Amniotic stem cell (primary cell): ENCODE measurements at places on chromosomes 5 and 9.
A peak's percentile ranks its signal among the peaks of the same experiment; 100 is the strongest.

GRCh38 chr9:134403292-134403681 lies 77.0 kb downstream of the RXRA start:
- DNase-seq, result no peak

- DNase-seq, result peak; percentile 80
Observed at GRCh38 chr9:752201-752600, 89.3 kb upstream of the DMRT1 start.

- DNase-seq, result no peak
Observed at GRCh38 chr9:92414566-92414965, 9.7 kb downstream of the OMD start.

GRCh38 chr9:15867988-15868387 lies 315.1 kb downstream of the CCDC171 start:
- no peak for DNase-seq

DNA sequence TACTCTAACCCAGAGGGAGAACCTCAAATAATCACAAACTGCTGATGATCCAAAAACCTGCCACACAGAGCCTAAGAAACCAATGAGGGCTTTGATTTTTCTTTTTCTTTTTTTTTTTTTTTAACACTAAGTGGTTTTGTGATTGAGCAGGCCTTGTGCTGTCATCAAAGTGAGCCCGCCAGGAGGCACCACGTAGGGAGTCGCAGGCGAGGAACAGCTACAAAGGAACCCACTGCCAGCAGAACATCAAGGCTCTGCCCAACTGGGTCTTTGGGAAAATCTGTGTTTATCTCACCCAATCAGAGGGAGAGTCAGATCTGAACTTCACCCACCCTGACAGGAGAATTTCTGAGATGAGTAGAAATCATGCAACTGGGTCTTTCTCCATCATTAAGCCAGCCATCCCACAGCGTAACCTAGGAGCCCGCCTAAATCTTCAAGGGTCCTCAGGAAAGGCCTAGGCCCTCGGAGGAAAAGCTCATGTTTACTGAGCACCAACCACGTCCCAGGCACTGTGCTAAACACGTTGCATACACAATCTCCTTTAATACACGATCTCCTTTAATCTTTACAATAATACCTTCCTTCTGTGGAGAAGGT lies 126.9 kb upstream of the FSTL4 start:
- no peak for DNase-seq

- no peak for DNase-seq
Observed at GRCh38 chr5:132641841-132642240, 16.1 kb upstream of the IL13 start.

DNA sequence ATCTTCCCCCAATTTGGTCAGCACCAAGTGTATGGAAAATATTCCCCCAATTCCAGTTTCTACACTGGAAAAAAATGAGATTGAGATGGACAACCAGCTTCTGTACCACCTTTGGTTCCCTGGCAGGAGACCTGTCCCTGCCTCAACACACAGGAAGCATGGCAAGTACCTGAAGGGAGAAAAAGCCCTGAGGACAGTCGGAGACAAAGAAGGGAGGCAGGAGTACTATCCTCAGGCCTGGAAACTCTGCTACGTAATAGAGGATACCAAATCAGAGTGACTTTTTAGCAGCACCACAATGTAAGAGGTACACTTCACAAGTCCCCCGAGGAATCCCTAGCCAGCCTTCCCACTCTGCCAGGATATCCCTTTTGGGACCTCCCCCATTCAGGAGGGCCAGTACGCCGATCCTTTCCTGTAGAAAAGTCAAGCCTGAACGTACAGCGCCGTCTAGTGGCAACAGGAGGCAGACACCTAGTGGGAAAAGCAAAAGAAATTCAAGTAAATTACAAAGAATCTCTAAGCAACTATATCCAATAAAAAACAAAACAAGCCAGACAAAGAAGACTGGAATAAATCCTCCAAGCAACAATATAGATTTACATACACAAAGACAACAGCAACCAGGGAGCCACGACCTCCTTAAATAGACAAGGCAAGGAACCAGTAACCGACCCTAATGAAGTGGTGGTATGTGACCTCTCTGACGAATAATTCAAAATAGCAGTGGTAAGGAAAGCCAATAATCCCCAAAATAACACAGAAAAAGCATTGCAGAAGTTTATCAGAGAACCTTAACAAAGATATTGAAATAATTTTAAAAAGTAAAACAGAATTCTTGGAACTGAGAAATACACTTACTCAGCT lies 63.3 kb upstream of the SLCO6A1 start:
- no peak for DNase-seq

- DNase-seq, result no peak
Observed at GRCh38 chr5:81234801-81235200, 1.7 kb downstream of the CKMT2 start.

GRCh38 chr5:82605441-82605973 lies 327.4 kb upstream of the RPS23 start:
- DNase-seq, result no peak

- DNase-seq, result no peak
Observed at GRCh38 chr5:66860199-66860975, 264.2 kb downstream of the MAST4 start.

DNA sequence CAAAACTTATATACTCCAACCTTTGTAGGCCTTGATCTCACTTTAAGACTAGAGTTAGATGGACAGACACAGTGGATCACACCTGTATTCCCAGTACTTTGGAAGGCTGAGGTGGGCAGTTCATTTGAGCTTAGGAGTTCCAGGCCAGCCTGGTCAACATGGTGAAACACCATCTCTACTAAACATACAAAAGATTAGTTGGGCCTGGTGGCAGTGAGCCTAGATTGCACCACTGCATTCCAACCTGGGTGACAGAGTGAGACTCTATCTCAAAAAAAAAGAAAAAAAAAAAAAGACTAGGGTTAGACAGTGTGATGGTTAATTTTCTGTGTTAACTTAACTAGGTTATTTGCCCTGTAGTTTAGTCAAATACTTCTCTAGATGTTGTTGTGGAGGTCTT lies 74.1 kb downstream of the CFAP95 start:
- no peak for DNase-seq

DNA sequence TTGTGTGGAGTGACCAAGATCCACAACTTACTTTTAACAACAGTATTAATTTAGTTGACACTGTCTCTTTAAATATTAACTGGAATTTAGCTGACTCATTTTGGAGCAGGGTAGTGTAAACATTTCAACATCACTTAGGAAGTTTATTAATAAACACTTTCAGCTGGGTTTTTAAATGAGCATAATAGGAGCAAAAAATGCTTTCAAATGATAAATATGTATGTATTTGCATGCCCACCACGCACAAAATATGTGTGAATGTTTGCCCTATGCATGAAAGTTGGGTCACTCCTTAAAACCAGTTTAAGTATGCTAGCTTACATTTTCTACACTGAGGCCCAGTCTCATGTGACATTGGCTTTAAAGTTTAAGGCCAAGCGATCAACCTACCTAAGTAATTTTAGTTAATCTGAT lies 2.9 kb downstream of the ZFAND5 start:
- DNase-seq, result no peak

DNA sequence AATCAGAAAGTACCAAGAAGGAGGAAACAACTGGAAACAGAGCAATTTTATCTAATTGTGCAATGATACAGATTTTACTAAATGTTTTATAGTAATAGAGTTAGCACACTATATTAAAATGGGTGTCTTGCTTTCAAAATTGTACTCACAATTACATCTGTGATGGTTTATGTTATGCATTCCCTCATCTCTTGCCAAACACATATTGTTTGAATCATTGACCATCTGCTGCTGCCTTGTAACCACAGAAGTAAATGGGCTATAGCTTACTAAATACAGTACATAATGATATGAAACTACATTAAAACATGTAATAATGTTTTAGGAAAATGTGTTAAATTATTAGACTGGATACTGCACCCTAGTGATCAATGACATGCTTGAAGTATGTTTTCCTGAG lies 158.1 kb downstream of the SLC25A46 start:
- no peak for DNase-seq

GRCh38 chr5:179357031-179357430 lies 11.8 kb upstream of the ADAMTS2 start:
- DNase-seq, result no peak

- DNase-seq, result no peak
Observed at GRCh38 chr9:127014910-127015540, 100.4 kb downstream of the RALGPS1 start.

GRCh38 chr5:56527174-56527573 lies 288.2 kb upstream of the MAP3K1 start:
- no peak for DNase-seq

- DNase-seq, result no peak
Observed at GRCh38 chr5:6674886-6675285, 38.3 kb upstream of the TENT4A start.

DNA sequence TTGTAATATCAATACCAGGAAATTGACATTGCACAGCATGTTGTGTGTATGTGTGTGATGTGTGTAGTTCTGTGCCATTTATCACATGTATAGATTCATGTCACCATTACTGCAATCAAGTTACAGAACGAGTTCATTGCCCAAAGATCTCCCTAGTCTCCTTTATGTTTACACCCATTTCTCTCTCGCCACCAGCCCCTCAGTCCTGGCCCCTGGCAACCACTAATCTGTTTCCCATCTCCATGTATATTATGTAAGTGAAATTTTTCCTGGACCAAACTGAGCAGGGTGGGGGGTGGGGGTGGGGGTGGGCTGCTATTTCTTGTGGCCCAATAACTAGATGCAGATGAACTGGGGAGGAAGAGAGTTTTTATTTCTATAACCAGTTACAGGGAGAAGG lies 11.5 kb upstream of the S1PR3 start:
- no peak for DNase-seq

DNA sequence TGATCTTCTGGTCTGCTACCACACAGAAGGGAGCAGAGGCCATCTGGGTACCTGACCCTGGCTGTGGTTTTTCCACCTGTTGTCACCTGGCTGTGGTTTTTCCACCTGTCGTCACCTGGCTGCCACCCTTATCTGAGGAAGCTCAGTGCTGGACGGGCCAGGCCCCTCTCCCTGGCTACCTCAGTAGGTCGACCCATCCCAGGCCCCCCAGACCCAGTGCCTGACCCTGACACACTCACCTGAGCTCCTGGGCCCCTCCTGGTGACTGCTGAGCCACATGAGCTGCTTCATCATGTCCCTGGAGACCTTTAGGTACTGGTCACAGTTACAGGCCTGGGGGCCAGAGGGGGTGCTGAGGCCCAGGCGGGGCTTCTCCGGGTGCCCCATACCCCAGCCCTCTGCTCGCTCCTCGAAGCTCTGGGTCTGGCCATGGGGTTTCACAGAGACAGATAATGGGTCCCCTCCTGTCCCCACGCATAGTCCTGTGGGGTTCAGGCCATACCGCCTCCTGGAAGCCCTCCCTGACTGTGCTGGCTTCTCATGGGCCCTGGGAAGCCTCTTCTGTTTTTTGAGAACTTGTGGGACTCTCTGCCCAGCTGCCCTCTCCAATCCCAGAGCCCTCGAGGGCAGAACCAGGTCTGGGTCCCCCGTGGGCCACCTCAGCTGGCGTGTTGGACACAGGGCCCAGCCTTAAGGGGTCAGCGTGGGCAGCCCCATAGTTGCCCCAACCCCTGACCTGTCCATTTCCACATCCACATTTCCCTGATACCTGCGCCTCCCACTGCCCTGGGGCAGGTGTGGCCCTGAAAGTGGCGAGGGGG lies 7.5 kb upstream of the NRARP start:
- no peak for DNase-seq

DNA sequence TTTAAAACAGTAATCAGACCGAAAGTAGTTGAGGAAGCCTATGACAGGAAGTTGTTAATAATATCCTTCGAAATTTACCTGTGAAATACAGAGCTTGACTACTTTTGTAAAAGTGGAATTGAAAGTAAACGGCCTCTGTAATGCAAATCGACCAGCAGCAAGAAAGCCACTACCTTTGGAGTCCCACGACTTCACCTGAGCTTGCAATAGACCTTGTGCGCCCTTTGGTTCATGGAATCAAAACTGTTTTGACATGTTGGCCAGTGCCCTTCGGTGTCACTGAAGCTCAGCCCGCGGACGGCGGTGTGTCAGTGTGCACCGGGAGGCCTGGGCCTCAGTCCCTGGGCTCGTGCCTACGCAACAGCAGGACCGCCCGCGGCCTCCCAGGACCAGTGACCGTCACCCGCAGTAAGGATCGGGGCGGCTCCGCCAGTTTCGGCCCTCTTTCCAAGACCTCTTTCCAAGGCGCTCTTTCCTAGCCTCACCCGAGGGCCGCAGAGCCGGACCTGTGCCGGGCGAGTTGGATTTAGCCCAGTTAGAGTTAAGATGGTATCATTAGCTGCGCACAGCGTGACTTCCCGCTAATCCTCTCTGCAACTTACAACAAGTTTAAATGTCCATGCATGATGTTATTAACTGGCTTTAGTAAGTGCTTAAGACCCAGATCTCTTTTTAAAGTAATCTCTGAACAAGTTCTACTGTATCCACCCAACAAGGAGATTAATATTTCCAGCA lies 223.3 kb downstream of the MEF2C start:
- no peak for DNase-seq

DNA sequence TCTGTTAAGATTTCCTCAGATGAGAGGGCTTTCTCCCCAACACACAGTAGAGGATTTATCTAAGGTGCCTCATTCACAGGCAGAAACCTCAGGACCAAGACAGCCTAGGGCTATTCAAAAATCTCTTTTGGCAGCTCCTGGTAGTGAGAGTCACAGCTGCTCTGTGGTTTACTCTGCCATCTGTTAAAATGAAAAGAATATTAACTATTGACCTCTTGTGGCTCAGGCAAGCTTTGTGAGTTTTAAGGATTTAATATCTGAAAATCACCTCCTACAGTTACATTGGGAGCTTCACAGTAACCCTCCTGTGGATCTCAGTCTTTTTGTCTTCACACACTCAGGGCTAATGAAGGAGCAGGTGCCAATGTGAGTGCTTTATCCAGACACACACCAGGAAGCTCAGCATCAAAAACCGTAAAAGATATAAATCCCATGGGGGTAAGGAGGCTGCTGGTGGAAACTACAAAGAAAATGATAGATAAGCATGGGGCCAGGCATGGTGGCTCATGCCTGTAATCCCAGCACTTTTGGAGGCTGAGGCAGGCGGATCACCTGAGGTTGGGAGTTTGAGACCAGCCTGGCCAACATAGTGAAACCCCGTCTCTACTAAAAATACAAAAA lies 29.7 kb downstream of the PPP1R2B start:
- no peak for DNase-seq

DNA sequence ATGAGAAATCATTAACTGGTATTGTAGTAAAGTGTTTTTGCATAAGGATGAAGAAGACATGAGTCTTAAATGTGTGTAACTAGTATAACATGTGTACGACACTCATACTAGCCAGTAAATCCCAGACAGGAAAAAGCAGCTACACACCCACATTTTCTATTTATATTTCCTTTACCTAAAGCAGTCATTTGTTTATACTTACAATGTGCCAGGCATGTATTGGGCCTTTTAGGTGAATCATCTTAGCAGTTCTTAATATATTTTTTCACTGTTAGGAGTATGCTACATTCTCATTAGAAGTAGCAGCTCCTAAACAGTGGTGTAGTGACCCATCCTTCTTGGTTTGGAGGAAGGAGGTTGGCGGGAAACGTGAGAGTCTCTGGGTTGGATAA lies 55.8 kb upstream of the TMC1 start:
- no peak for DNase-seq

- no peak for DNase-seq
Observed at GRCh38 chr5:152632360-152632759, 227.3 kb upstream of the NMUR2 start.

GRCh38 chr5:77874691-77875090 lies 98.6 kb upstream of the TBCA start:
- DNase-seq, result no peak

- peak; percentile 49 for DNase-seq
Observed at GRCh38 chr9:124779368-124780059, 2.6 kb downstream of the OLFML2A start.
